ENCODE measurements at places on chromosomes 2 and 18.

DNA sequence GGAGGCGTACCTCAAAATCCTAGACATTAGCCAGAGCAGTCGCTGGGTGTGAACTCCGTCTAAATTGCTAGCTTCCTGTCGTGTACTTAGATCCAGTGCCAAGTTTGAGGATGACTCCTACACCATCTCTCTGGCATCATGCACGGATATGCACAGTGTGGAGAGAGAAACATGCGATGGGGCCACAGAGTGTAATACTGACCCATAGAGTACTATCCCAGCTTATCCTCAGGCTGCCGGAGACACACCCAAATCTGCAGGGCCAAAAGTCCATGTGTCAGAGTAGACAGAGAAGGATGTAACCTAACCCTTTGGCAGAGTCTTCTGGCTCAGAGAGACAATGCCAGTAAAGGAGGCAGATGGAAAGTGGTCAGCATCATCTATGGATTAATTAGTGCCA lies 84.2 kb downstream of the ARL4C start:
- DNase-seq, result no peak

DNA sequence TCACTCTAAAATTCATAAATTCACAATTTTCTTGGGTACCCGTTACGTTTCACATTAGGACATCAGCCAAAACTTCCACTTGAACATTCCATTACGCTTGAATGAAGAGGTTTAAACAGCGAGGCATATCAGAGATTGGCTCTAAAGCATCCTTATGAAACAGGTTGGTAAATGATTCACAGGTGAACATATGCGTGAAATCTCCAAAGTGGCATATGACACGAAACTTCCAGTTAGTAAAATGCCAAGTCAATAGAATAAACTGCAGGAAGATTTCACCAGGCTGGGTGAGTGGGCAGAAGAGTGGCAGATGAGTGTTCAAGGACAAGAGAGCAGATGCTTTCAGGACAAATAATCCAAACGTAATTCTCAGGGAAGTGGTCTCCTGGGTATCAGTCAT lies 33.9 kb upstream of the GLS start:
- DNase-seq, result no peak

- no peak for DNase-seq
Observed at GRCh38 chr18:41593171-41593675, 361.8 kb upstream of the PIK3C3 start.

DNA sequence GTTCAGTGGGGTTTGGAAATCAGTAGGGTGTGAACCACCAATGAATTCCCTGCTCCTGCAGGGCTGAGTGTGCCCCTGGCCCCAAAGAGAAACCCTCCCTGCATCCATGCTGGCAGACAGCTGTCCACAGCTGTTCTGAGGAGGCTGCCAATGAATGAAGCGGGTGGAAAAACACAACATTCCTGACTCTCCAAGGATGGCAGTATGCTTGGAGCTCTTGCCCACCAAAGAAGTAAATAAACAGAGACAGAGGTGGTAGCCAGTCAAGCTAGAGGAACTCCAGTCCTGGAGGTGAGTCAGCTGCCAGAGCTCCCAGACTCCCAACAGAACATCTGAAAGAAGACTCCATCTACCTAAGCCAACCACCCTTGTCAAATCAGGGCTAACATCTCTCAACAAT lies 6.2 kb downstream of the ZBTB7C start:
- no peak for DNase-seq

GRCh38 chr2:237097911-237098702 lies 12.4 kb downstream of the COPS8 start:
- no peak for DNase-seq

GRCh38 chr2:119914266-119914665 lies 98.6 kb upstream of the EPB41L5 start:
- DNase-seq, result no peak

- no peak for DNase-seq
Observed at GRCh38 chr18:5673616-5674015, 129.8 kb upstream of the EPB41L3 start.

GRCh38 chr2:128458505-128458904 lies 139.8 kb upstream of the HS6ST1 start:
- DNase-seq, result no peak

DNA sequence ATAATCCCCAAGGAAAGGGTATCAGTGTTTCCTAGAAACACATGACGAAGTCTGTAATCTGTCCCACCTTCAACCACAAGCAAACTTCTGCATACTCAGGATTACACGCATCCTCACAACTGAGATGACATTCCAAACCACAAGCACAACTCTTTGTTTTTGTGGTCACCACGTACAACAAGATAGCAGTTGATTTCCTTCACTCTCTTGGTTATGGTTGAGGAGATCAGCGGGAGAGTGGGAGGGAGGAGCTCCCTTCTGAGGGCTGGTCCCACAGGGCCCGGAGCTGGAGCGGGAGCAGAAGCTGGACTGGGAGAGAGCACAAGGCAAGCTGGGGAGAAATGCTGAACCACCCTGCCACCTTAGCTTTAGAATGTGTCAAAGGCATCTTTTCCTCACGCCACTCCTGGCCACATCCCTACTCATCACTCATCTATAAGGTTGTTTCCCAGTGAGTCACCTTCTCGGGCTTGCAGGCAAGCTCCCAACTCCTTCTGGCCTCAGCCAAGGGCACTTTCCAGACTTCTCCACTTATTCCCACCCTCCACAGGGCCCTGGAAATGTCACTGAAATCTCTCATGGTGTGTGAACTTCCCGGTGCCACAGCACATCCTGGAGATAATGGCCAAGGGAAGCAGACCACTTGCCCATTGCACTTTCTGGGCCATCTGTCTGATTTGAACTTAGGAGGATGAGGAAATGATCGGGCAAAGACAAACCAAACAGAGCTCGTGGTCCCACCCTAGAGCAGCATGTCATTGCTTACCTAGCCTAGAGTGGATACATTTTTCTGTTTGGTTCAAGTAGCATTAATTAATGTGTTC lies 98.9 kb upstream of the LGALSL start:
- no peak for DNase-seq

- DNase-seq, result no peak
Observed at GRCh38 chr2:101176803-101177202, 25.6 kb upstream of the TBC1D8 start.

- DNase-seq, result no peak
Observed at GRCh38 chr2:50648041-50648700, 383.8 kb downstream of the NRXN1 start.

DNA sequence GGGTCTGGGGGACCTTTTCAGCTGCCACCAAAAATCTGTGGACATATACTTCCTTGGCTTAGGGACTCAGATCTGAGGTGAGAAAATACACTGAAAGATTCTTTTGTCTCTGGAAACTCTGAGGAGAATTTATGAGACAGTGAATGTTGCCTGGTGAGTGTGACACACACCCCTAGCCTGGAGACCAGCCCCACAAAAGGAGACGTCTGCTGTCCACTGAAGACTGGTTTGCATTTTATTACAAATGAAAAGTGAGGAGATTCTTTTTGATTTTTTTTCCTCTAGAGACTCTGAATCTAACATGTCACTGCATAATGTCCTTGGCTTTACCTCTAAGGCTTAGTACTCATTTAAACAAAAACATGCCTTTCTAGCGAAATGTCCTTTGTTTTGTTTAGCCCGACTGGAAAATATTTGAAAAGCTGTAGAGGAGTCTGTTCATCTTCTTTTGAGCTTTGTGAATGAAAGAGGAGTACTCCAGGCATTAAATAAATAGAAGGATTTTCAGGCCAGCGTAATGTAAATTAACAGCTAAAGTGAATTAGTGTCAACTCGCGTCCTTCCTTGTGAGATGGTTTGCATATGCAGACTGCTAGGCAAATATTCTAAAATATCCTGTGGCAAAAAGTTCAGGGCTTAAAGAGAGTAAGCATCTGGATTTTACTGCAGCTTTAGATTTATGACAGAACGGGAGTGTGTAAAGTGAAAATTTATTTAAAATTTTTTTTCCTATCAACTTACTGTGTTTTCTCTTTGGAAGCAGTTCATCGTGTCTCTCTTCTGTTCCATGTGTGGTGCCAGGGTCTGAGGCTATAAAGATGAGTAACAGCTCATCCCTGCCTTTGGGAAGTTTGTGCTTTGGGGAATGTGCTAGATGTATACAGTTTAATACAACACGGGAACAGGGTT lies 125.4 kb downstream of the VWA3B start:
- no peak for DNase-seq

DNA sequence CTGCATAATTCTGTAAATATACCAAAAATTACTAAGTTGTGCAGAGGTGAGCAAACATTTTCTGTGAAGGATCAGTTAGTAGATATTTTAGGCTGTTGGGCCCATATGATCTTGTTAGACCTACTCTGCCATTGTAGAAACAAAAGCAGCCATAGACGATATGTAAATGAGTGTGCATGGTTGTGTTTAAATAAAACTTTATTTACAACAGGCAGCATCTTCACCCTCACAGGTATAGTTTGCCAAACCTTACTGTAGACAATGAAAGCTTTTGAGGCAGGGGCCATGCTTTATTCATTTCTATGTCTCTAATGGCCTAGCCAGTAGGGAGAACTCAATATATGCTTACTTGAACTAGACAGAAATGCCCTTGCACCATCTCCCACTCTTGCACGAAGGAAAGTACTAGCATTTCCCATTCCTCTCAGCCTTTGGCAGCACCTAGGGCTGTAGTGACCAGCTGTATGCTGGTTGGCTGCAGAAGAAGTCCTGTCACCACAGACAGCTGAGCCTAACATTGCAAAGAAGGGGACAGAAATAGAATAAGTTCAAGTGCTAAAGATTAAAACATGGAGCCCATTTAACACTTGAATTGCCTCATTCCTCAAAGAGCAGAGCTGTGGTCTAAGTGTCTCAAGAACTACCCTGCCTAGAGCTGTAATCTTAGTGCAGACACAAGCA lies 305.1 kb upstream of the MGAT5 start:
- no peak for DNase-seq

DNA sequence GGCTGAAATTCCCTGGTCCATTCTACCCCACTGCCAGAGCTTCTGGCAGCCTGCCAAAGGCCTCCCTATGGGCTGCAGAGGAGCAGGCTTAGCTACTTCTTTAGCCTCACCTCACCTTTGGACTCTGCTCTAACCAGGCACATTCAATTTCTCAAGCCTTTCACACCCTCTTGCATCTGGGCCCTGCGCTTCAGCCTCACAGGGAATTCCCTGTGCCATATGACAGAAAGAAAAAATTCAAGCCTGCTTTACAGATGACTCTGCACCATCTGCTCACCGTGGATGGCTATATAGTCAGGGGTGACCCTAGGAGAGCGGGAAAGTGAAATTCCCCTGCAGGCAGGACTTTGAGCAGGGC lies 62.5 kb downstream of the REEP1 start:
- no peak for DNase-seq

DNA sequence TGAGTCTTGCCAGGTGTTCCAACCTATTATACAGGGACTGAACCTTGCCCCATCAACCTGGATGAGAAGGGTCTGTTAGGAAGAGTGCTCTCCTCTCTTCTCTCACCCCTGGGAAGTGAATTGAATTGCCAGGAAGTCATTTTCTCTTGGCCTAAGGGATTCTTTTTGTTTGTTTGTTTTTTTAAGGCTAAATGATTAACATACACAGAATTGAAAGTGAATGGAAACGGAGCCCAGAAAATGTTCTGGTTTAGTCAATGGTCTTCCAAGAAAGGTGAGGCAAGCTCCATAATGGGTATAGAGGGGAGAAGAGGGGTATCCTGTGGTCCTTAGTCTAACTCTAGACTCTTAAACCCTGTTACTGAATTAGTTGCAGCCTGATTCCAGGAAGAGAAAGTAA lies 189.1 kb downstream of the FSHR start:
- DNase-seq, result no peak

GRCh38 chr2:62222674-62223073 lies 26.8 kb downstream of the B3GNT2 start:
- DNase-seq, result no peak

GRCh38 chr2:32136097-32136496 lies 29.6 kb upstream of the SLC30A6 start:
- no peak for DNase-seq

DNA sequence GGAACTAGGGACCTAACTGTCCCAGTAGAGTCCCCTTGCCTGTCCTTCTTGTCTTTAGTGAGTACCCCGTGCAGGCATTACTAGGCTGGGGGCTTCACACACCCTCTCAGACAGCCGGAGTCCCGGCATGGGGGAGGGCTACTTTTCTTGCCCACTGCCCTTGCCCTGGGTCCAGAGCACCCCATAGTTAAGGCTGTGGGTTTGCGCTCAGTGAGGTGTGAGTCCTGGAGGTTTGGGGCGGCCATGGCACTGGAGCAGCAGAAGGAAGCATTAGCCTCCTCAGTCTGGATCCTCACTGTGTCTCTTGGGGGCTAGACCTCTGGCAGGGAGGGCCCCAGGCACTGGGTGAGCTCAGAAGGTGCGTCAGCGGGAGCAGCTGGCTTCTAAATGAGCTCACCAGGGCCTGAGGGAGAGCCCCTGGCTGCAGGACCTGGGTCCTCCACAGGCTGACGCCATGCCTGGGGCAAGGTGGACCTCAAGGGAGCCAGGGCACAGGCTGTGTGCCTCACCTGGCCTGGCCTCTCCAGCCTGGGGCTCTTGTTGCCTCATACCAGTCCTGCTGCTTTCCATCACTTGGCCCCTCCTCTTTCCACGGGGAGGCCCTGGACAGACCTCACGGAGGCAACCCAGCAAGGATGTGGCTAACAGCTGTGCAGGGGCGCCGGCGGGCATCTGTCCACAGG lies 27.4 kb downstream of the HS6ST1 start:
- DNase-seq, result no peak

DNA sequence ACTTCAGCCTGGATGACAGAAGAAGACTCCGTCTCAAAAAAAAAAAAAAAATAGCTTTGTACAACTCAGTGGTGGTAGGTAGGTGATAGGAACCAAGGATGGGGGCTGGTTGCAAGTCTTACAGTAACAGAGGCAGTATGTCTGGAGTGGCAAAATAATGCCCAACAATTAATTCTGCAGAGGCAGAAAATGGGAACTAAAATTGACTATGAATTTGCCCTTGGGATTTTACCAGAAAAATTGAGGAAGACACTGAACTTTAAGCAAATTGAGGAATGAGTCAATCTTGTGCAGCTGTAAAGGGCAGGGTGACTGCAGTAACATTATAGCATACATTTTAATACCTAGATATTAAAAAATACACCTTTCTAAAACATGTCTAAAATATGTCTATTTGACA lies 292.1 kb upstream of the FBXO11 start:
- no peak for DNase-seq

GRCh38 chr18:36284671-36285295 lies 12.7 kb upstream of the FHOD3 start:
- no peak for DNase-seq

- DNase-seq, result no peak
Observed at GRCh38 chr2:217802266-217802665, 200.5 kb downstream of the TNS1 start.

DNA sequence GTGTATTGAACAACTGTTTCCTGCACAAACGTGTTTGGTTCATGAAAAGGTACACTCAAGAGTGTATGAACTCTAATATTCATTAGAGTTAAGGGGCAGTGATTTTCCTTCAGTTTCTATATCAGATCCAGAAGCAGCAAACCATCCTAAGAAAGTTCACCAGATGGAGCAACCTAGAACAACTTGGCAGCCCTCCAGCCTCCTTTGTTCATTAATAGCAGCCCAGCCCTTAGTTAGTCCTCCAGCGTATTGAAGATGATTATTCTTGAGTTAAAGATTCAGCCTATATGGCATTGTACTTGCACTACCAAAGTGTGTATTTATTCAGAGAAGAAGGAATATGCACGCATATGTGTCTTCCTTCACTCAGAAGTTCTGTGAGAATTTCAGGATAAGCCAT lies 365.5 kb downstream of the SETBP1 start:
- no peak for DNase-seq

- no peak for DNase-seq
Observed at GRCh38 chr2:37619959-37620300, 51.5 kb downstream of the CDC42EP3 start.

GRCh38 chr2:97702731-97703470 lies 10.5 kb upstream of the ZAP70 start:
- no peak for DNase-seq

Data from nucleus accumbens (tissue), 56 donors.